ENCODE measurements at places on chromosomes 5 and 9.

- DNase-seq = no peak
These were observed 23.3 kb upstream of the UGT3A2 start for GRCh38 chr5:36089989-36090388.

DNA sequence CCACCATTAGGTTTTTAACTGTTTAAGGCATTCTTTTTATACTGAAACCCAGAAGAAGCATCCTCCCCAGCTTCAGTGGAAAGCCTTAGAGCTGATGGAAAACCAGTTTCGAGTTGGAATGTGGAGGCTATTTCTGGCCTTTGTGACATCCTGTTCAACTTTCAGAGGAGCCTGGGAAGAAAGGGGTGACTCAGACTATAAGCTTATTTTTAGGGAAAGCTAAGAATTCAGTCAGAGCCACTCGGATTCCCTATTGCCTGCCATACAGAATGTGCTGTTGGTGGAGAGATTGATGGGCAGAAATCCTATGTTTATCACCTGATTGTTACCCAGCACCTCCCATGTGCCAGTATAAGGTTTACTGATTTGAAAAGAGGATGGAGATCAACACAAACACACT, 19.8 kb downstream of the PALM2AKAP2 start:
- no peak for DNase-seq

GRCh38 chr9:134054891-134055811, 12.7 kb downstream of the BRD3 start:
- DNase-seq = no peak

GRCh38 chr5:11110128-11110527, 349.1 kb upstream of the DAP start:
- DNase-seq = no peak

GRCh38 chr9:15158064-15158463, 149.0 kb downstream of the TTC39B start:
- no peak for DNase-seq

DNA sequence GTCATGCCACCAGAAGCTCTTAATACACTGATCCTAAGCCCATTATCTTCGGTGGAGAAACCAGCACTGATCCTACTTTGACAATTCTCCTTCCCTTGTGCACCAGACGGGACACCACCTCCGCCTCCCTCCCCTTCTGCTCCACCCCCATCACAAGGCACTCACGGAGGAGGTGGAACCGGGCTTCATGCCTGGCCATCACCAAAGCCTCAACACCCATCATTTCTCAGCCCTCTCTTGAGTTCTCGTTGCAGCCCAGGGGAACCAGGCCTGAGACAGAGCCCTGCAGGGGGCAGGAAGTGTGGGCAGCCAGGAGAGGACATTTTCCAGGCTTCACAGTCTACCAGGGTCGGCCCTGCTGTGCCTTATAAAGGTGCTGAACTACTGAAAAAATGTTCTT, 160.5 kb downstream of the GOLPH3 start:
- no peak for DNase-seq

Measured in activated effector memory CD4-positive, alpha-beta T cell treated with Interleukin-2 at 50 U/mL for 16 hours (primary cell).